ENCODE measurements at places on chromosomes 12 and 14. TPM values are rescaled to one million over a fixed set of nuclear protein-coding genes. Genes with fewer than 3 reads are reported as not detected.

Gene AVPR1A
- not detected for total RNA-seq

Gene TAS2R14
- 0.69 TPM for total RNA-seq

Gene KRT6C
- total RNA-seq = not detected

Gene KLRC2
- 7.5 TPM for total RNA-seq

Gene IL31
- total RNA-seq = 3.4 TPM

Gene DUSP6
- total RNA-seq = 23.0 TPM

Gene CPNE6
- not detected for total RNA-seq

Gene KIF26A
- 0.32 TPM for total RNA-seq

Gene RAPGEF3
- 1.4 TPM for total RNA-seq

Gene HOXC4
- 1.0 TPM for total RNA-seq

Gene PAPLN
- 0.32 TPM for total RNA-seq

Gene WSCD2
- total RNA-seq = not detected

Gene CLEC4A
- total RNA-seq = 0.46 TPM

Gene LRIG3
- total RNA-seq = not detected

Gene LYZ
- total RNA-seq = not detected

Gene SLC25A21
- not detected for total RNA-seq

Gene CLEC12A
- not detected for total RNA-seq

Gene EFS
- total RNA-seq = not detected

Gene STON2
- 0.08 TPM for total RNA-seq

Gene TAS2R46
- 0.34 TPM for total RNA-seq

Gene BLOC1S1
- total RNA-seq = 89.9 TPM

Gene PTGR2
- total RNA-seq = 5.0 TPM

Gene SLC38A6
- total RNA-seq = 4.7 TPM

Gene TROAP
- total RNA-seq = 42.7 TPM

Gene ERP27
- total RNA-seq = 1.1 TPM

Gene LACRT
- not detected for total RNA-seq

Gene MIP
- not detected for total RNA-seq

Gene IL26
- 1.2 TPM for total RNA-seq
